SW480 (cell line): ENCODE measurements at places on chromosomes 6 and 20.

- DNase-seq: no peak
Observed at GRCh38 chr6:12313306-12313991, 23.3 kb downstream of the EDN1 start.

DNA sequence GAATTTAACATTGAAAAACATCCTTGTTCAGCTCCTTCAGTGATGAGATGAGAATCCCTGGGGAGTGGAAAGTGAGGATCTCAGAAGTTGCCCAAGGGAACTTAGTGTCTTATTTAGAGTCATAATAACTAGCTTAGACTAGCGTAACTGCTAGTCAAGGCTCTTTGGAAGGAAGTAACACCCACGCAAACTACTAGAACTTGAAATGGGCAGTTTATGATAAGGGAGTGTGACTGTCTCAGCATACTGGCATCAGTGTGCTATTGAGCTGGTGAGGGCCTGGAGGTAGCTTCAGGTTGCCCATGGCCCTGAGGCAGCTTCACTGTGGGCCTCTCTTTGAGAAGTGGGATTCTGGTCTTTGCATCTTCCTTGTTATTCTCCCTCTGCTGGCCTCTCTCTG lies 40.1 kb downstream of the SLX4IP start:
- no peak for DNase-seq

GRCh38 chr20:57695940-57696339 lies 13.9 kb downstream of the PMEPA1 start:
- DNase-seq: no peak

DNA sequence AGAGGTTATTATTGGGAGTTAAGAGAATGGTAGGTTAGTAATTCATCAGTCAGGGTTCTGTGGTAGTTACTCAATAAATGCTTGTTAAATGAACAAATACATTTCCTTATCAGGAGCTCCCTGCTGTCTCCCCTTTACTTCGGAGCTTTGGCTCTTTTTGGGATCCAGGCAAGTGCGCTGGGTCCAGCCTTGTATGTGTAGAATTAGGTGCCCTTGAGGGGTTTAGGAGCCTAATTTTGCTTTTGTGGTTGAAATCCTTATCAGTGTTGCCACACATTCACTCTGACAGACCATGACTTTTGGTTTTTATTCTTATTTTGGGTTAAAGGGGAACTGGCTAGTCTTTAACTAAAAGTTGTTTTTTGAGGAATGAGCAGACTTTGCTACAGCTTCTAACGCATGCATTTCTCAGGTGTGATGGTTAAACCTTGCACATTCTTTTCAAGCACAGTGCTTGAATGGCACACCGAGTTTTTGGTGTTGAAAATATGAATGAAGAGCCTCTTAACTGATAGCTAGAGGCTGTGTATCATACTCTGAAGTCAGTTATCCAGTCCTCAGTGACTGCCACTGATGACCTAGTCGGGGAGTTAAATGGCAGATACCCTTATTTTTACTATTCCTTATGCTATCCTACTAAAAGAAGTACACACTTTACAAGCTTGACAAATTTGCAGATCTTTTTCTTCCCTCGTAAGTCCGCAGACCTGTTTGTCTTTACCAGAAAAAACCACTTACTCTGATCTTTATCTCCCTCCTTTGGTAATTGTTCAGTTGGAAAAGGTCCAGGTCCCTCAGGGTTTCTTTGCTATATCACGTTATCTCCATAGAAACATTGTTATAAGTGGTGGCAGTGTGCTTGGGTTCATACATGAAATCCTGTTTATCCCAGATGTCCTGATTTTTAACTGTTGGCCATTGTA lies 50.7 kb upstream of the PLCG1 start:
- DNase-seq: no peak

GRCh38 chr6:43509142-43509983 lies 783 bp downstream of the LRRC73 start:
- no peak for DNase-seq
